Astrocyte of the spinal cord (primary cell): ENCODE measurements at places on chromosomes 13 and 19.
A peak's percentile ranks its signal among the peaks of the same experiment; 100 is the strongest.

GRCh38 chr13:32229443-32229842, 85.7 kb downstream of the ZAR1L start:
- DNase-seq: peak; percentile 7

DNA sequence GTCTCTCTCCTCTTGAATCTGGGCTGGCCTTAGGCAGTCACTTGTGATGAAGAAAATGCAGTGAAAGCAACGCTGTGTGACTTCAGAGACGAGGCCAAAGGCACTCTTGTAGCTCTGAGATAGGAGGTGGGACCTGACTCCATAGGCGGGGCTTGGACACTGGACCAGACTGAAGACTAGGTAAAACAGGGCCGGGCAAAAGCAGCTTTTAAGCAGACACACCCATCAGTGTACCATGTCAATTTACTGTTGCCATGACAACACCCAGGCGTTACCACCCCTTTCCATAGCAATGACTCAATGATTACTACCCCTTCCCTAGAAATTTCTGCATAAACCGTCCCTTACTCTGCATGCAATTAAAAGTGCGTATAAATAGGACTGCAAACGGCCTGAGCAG, 6.6 kb upstream of the EID2 start:
- no peak for DNase-seq

DNA sequence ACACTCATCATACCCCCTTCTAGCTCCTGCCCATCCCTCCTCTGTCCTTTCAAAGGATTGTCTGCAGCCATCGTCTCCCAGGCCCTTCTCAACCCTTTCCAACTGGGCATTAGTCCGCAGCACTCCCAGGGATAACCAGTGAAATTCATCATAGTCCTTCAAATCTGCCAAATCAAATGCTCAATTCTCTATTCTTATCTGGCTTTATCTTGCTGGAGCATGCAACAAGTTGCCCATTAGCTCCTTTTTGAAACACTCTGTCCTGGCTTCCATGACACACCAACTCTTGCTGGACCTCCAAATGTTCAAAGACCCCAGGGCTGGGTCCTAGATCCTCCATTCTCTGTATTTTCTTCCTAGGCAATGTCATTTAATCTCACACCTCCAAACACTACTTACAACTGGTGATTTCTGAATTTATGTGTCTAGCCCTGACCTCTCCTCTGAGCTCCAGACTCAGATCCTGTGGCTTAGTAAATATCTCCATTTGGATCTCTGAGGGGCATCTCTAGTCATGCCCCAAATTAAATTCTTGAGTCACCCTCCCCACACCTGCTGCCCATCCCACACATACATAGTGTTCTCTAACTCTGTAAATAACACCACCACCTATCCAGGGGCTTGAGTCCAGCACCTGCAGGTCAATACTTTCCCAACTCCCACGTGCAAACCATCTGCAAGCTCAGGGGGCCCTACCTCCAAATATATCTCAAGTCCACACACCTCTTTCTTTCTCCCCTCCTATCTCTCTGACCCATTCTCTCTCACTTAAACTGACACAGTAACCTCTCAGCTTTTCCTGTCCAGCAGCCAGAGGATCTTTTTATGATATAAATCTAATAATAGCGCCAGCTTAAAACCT, 9.1 kb upstream of the ANKRD10 start:
- DNase-seq: no peak

DNA sequence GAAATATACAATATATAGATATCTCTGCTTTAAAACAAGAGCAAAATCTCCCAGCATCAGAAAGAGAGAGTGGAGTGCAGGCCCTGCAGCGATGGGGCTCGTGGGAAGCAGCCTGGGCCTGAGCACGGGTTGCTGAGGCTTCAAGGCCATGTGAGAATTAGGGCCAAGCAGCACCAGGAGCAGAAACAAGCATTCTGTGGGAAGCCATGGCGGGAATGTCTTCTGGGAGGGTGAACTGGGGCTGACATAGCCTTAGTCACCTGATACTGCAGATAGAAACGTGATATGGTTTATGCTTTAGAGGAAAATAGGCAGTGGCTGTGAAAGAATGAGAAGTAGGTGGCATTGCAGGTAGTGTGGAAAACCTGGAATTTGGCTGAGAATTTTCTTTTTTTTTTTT, 472.3 kb downstream of the IRS2 start:
- DNase-seq: no peak

- DNase-seq: no peak
Observed at GRCh38 chr13:22693691-22694090, 487.1 kb upstream of the SGCG start.

GRCh38 chr19:44718441-44719261, 19.7 kb downstream of the CEACAM16 start:
- peak; percentile 35 for DNase-seq

DNA sequence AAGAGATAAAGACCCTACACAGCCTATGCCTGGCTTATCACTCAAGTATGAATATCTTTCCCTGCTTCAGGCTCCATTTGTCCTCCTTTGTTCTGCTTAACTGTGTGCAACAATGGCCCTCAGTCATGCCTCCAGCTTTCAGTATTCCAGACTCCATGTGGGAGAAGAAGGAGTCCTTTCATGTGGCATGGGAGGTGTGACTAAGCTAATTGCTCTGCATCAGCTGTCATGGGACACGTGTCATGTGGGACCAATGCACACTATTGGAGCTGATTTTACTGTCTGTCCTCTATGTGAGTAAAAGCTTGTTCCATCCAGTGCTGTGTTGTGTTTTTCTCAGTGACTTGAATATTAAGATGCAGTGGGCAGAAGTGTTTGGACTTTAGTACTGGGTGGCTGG, 1198.3 kb downstream of the OLFM4 start:
- DNase-seq: no peak

GRCh38 chr19:56266051-56266450, 6.5 kb upstream of the EDDM13 start:
- DNase-seq: no peak

DNA sequence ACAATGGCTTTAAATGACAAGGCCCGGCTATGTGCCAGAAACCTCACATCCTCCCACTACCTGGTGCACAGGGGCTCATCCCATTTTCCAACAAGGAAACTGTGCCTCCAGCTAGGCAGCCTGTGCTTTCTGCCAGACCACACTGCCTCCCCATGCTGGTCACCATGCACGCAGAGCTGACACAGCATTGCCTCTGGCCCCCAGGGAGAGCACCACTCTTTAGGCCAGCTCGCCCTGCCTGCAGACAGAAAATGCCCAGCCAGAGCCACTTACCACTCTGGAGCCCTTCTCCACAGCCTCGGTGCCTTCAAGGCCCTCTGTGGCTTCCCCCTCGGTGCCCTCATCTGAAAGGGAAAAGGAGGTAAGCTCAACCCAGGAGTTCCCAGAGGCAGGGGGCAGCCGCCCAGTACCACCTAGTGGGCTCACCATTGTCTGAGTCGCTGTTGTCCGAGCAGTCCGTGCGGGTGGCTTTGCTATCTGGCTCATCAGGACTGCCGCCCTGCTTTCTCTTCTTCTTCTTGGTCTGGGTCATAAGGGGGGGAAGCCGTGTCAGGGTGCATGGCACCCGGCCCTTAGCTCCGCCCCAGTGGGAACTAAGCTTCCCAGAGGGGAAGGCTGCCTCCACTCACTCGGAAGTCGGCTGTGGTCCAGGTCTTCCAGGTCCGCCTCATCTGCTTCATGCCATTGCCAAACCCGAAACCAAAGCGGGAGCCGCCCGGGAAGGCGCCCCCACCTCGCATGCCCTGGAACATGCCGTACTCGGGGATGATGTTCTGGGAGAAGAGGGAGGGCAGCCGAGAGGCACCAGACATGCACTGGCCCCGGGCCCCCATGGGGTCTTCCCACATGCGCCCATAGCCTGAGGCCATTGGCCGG, 18.0 kb downstream of the AKAP8L start:
- DNase-seq: no peak

- DNase-seq: no peak
Observed at GRCh38 chr13:79659121-79659521, 178.2 kb downstream of the NDFIP2 start.

GRCh38 chr13:34364633-34365032, 546.7 kb downstream of the RFC3 start:
- DNase-seq: no peak

- DNase-seq: no peak
Observed at GRCh38 chr19:35357867-35358573, at the start of gene FFAR3. Gene FFAR3 (plus strand): TSS chr19:35358460. CDS start chr19:35358891, 431 bp downstream.

DNA sequence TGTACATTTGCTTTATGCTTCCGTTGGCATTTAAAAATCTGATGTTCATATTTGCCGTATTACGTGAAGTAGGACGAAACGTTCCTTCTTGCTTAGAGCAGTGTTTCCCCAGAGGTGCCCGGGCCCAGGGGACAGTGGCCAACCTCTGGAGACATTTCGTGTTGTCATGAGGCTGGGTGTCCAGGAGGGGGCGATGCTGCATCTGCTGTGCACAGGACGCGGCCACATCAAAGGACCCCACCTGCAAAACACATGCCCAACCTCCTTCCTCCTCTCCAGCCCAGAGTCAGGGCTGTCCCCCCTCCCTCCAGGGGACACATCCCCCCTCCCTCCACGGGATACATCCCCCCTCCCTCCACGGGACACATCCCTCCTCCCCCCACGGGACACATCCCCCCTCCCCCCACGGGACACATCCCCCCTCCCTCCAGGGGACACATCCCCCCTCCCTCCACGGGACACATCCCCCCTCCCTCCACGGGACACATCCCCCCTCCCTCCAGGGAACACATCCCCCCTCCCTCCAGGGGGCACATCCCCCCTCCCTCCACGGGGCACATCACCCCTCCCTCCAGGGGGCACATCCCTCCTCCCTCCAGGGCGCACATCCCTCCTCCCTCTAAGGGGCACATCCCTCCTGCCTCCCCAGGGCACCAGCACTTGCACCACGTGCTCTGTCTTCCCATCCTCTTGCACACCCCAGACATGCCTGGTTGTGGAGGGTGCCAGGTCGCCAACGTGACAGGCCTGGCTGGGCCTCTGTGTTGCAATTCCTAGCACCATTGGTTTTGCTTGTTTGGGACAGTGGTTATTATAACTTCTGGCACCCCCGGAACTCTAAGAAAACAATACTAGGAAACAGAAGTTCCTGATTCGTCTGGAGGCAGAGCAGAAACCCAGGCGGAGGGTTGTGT, 46.7 kb downstream of the GAS6 start:
- DNase-seq: peak; percentile 75

DNA sequence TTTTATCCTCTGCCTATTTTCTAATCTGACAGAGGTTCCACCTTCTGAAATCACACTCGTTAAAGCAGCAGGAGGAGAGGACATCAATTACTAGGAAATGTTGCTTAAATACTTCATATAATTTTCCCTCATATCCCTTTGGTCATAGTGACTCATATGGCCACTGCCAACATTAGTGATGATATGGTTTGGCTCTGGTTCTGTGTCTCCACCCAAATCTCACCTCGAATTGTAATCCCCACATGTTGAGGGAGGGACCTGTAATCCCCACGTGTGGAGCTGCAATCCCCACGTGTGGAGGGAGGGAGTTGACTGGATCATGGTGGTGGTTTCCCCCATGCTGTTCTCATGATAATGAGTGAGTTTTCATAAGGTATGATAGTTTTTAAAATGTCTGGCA, 618.4 kb upstream of the SLITRK5 start:
- peak; percentile 48 for DNase-seq

DNA sequence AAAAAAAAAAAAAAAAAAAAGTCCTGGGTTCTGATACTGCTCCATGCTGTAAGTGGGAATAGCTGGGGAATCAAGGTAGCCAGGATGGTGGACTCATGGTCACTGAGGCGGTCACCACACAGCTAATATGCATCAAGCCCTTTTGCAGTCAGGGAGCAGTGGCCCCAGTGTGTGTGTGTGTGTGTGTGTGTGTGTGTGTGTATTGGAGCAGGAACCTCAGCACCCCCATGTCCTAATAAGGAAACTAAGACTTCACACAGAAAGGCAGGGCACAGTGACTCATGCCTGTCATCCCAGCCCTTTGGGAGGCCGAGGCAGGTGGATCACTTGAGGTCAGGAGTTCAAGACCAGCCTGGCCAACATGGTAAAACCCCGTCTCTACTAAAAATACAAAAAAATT, 12.0 kb downstream of the B3GNT3 start:
- DNase-seq: no peak

DNA sequence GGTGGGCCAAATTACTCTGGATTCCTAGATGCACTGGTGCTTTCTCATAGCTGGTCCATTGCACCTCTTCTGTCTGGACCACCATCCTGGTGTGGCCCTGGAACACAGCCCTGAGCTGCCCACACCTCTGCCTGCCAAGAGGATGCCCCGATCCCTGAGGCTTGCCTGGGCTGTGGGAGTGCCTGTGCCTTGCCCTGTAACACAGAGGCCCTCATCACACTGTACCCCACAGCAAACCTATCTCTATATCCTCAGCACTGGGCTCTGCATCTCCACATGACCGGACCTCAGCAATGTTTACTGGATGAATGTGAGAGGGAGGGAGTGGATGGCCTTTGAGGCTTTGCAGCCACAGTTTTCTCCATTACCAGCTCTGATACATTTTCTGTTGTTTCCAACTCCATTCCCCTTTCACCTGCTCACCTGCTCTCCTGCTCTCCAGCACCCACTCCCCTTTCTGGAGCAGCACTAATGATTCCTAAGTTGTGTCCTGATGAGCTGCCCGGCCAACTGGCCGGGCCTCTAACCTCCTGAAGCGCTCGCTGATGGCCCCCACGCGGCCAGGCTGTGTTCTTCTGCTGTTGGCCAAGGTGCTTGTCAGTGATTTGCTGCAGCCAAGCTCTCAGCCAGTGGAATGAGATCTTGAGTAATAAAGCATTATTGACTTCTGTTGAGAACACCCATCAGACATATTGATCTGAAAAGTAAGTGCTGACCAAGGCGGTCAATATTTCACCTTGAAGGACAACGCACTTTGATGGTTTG, 232.6 kb downstream of the TEX29 start:
- DNase-seq: no peak

GRCh38 chr13:24161010-24161775, 673 bp downstream of the SPATA13 start:
- peak; percentile 27 for DNase-seq

- no peak for DNase-seq
Observed at GRCh38 chr13:99923877-99924582, 47.5 kb downstream of the ZIC5 start.

GRCh38 chr13:109401307-109401706, 385.1 kb downstream of the IRS2 start:
- no peak for DNase-seq

- DNase-seq: peak; percentile 60
Observed at GRCh38 chr19:12723641-12724426, at the start of gene TNPO2. Gene TNPO2 (minus strand): TSS chr19:12723932. CDS start chr19:12720977, 2,955 bp downstream.

GRCh38 chr19:51552996-51553725, 17.9 kb upstream of the ZNF175 start:
- DNase-seq: peak; percentile 28

- no peak for DNase-seq
Observed at GRCh38 chr13:88704600-88705275, 1033.6 kb downstream of the SLITRK5 start.

GRCh38 chr13:72920097-72920496, 138.2 kb downstream of the PIBF1 start:
- no peak for DNase-seq

- peak; percentile 55 for DNase-seq
Observed at GRCh38 chr13:94480672-94481145, 1.2 kb upstream of the DCT start.

DNA sequence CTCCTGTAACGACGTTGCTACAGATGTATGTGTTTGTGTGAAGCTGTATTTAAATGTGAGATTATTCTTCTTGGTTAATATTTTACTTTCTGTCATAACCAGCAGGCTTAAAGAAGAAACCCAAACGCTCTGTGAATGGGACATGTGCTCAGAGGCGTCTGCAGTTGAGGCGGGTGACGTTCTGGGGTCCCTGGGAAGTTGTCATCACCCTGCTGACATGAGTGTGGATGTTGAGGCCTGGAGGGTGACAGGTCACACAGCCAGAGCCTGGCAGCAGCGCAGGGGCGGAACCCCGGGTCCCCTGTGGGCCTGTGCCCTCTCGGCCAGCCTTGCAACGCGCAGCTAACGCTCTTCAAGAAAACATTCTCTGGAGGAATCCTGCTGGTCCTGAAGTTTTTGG, 16.6 kb downstream of the RASA3 start:
- no peak for DNase-seq

- no peak for DNase-seq
Observed at GRCh38 chr13:73715114-73715910, 418.9 kb downstream of the KLF12 start.
